Activated CD8-positive, alpha-beta T cell treated with anti-CD3 and anti-CD28 coated beads for 36 hours (primary cell): ENCODE measurements at places on chromosomes 4 and X. TPM values are rescaled to one million over a fixed set of nuclear protein-coding genes. Genes with fewer than 3 reads are reported as not detected.

GRCh38 chr4:150072906-150073714 is 5.1 kb upstream of the DCLK2 start:
- DNase-seq = no peak

Gene JCHAIN
- total RNA-seq = not detected

DNA sequence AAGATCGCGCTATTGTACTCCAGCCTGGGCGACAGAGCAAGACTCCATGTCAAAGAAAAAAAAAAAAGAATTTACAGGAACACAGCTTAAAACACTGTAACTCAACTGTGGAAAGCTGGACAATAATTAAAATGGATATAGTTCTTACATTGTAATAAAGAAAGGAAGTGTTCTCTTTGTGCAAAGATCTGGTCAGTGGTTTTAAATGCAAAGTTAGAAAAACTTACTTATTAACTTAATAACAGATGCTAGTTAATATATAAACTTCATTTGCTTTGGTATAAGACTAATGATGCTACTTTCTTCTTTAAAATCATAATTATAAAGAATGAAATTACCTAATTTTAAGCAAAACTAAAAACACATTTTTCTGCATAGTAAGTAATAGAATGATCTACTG is 2024.1 kb upstream of the TENM3 start:
- DNase-seq = no peak

GRCh38 chr4:96407225-96407624 is 567.3 kb downstream of the PDHA2 start:
- DNase-seq = no peak

- DNase-seq = no peak
These were observed 112.1 kb upstream of the GPC4 start for GRCh38 chrX:133527415-133527814.

- no peak for DNase-seq
These were observed 475.3 kb downstream of the ADGRL3 start for GRCh38 chr4:61675464-61675863.

GRCh38 chrX:85903692-85904471 is 143.5 kb downstream of the CHM start:
- DNase-seq = no peak

- no peak for DNase-seq
These were observed 880.3 kb upstream of the GRIA3 start for GRCh38 chrX:122303761-122304160.

GRCh38 chr4:1293991-1294390 is 4.3 kb downstream of the MAEA start:
- DNase-seq = no peak

GRCh38 chr4:87014284-87014782 is 79.5 kb downstream of the AFF1 start:
- no peak for DNase-seq

DNA sequence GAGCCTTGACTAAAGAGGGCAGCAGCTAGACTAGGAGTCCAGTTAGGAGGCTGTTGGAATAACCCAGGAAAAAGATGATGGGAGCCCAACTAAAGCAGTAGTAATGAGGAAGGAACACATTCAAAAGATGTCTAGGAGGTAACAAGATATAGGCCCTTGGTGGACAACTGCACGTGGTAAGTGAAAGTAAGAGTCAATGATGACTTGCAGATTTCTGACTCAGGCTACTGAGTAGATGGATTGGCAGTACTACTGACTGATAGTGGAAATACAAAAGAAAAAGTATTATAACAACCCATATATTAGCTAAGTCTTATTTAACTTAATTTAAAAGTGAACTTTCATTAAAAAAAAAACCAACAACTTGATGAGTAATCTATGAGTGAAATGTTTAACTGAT is 74.0 kb downstream of the PAK3 start:
- DNase-seq = no peak

GRCh38 chr4:526971-527460 is 28.0 kb downstream of the PIGG start:
- no peak for DNase-seq

Gene XIAP
- total RNA-seq = 25.6 TPM

Gene EDNRA
- total RNA-seq = not detected
